SIG-M5 (cell line): ENCODE measurements at places on chromosomes 2 and 18.

DNA sequence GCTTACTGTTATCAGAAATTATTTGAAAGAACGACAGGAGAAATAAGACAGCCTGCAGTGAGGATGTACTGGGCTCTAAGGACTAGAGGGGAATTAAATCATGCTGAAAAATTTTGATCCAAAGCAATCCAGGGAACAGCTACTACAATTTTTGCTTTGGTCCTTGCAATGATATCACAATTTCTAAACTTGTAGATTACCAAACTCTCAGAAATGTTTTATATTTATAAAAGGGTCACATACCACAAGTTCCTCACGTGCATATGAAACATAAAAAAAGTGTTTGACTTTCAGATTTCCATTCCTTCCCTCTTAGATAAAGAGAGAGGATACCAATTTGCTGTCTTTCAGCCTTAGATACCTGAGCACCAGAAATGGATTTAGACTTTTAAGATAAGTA, 261.2 kb downstream of the STK39 start:
- no peak for DNase-seq

DNA sequence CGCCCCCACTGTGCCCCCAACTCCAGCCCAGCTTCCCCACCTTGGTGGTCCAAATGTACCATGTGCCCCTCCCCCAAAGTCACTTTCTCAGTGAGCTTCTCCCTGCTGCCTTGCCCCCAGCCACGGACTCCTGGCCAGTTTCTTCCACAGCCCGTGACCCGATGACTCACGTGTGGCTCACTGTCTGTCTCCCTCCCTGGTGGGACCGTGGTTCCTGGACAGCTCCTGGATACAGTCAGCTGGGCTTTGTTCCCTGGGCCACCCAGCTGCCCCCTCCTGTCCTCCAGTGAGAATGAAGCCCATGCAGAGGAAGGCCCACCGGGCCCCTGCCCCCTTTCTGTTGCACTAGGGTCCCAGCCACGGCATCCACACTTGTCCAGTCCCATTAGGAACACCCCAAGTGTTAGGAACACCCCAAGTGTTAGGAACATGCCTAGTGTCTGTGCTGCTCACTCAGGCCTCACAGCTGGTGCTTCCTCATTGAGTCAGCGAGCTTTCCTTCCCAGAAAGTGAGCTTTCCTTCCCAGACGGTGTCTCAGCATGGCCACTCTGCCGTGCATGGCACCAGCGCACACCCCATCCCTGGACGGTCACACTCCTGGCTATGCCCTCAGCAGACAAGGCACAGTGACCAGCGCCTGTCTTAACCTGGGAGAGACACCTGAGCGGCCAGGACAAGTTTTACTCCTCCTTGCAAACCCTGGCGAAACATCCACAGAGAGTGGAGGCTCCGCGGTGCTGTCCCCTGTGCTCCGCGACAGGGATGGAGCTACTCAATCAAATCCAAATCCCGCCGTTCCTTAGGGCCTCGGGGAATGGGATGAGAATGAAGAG, 44.8 kb upstream of the CTDP1 start:
- DNase-seq, result no peak

DNA sequence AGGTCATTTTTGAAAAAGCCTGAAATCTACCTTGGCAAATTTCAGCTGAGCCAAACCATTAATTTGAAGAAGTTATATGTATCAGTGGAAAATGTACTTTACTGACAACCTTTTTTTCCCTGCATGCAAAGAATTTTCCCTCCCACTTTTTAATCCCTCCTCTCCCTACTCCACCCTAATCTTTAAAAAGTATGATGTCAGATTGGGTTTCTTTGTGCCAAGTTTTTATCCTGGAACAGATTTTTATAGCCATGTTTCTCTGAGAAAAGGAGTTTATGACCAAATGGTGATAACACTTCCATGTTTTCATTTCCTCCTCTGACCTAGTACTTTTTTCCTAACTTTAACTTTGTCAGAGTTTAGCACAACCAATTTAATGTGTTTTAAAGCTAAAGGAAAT, 250.3 kb upstream of the FOSL2 start:
- DNase-seq, result no peak

DNA sequence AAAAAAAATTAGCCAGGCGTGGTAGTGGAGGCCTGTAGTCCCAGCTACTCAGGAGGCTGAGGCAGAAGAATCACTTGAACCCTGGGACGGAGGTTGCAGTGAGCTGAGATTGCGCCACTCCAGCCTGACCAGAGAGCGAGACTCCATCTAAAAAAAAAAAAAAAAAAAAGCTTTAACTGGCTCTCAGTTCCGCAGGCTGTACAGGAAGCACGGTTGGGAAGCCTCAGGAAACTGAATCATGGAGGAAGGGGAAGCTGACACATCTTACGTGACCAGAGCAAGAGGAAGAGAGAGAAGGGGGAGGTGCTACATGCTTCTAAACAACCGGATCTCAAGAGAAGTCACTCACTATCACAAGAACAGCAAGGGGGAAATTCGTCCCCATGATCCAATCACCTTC, 505.6 kb upstream of the SLC8A1 start:
- no peak for DNase-seq

DNA sequence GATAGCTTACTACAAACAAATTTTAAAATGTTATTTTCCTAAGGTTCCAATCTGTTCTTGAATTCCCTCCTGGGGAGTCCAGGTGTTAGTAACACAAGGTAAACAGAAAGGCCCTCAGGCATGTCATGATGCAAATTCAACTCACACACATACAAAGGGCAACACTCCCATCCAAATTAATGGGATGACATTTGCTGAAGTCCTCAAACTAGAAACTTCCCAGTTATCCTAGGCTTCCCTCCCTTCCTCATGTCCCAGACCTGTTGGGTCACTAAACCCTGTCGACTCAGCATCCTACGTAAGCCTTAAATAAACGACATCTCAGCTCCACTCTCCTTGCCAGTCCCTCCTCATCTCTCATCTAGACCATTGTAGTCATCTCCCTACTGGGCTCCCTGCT, 85.1 kb downstream of the GREB1L start:
- DNase-seq, result no peak

- no peak for DNase-seq
Measured at GRCh38 chr2:64025741-64026140, 6.5 kb upstream of the VPS54 start.

DNA sequence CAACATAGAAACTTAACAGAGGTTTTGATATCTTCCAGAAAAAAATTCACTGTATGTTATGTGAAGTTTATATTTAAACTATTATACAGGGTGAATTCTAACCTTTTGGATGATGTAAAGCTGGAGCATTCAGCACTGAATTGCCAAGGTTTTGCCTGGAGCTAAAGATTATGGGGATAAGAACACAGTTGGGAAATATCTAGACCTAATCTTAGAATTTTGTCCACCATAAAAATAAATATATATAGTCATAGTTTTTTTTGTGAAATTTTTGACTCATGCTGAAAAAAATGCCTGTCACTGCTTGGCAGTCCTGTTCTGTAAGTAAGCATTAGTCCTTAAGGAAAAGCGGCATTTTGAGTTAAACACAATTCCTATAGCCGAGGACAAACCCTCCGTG, 339.3 kb upstream of the TMEFF2 start:
- DNase-seq, result no peak

GRCh38 chr18:52936931-52937330, 596.9 kb downstream of the DCC start:
- DNase-seq, result no peak

- no peak for DNase-seq
Measured at GRCh38 chr2:102356741-102357140, 1.1 kb downstream of the IL18R1 start.

DNA sequence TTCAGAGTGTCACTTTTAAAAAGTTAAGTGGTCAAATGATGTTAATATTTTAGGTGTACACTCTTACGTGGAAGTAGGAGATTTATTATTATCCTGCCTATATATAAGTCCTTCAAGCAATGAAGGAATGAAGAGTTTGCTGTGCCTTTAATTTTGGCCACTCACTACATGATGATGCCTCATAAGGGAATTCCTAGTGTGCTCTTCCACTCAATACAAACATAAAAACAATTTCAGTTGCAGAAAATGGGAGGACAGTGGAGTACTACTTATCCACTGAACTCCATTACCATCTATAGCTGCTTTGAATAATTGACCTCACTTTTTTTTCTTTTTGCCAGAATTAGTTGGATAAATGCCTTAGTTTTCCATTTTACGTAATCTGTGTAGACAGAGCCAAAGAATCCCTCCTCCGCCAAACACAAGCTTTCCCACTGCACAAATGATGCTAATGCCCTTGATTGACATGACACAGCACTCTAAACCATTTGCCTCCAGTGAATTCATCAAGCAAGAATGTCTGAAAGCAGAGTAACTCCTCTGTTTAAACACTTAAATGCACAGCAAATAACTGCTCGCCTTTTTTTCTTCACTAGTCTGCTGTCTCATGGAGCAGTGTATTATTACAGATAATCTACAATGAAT, 751.1 kb upstream of the FANCL start:
- DNase-seq, result no peak

DNA sequence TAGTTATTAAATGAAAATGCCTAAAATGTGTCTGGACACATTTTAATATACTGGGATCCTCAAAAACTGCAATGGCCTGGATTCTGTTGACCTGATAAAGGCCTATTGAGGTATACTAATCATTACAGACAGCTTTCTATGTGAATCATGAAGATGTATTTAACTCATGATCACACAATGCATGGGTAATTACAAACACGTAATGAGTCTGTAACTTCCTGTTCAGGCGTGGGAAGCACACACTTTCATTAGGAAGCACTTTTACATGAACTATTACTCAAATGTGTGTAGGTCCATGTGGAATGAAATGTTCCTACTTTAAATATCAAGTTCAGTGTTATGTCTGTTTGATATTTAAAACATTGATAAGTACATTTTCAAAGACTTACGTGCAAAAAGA, 108.7 kb downstream of the NCKAP5 start:
- DNase-seq, result no peak

DNA sequence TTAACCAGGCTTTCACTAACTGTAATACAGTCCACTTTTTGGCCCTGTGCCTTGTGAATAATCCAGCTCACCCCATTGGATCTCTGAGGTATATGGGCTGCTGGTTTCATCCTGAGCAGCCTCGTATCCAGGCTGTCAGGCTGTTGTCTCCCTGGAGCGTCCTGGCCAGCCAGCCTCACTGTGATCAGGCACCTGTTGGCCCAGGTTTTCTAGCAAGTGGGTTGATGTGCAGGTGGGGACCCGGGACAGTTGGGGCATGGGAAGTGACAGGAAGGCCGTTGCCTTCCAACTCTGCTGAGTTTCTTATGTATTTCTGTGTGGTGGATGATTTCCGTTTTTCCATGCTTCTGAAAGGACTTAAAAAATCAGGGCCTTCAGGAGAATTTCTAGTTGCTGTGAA, 132.4 kb downstream of the ACOXL start:
- no peak for DNase-seq

DNA sequence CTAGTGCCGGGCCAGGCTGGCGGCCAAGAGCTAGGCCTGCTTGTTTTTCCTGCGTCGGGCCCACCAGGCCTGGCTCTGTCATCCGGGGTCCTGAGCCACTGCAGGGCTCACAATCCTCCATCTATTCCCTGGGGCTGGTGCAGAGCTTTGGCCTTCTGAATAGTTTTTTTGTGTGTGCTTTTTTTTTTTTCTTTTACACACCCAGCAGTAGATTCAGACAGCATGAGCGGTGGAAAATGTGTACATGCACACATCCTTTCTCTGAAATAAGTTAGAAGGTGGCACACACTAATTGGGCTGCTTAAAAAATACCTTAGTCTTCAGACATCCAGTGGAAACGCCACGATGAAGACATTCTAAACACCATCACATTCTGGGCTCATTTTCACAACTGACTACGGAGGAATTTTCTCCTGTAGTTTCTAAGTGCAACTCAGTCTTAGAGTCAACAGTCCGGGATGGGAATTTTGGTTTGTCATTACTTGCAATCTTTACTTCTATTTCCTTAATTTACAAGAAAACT, 6.1 kb downstream of the ZFP36L2 start:
- DNase-seq, result no peak

GRCh38 chr18:79664525-79665125, 15.0 kb upstream of the CTDP1 start:
- DNase-seq, result no peak

- DNase-seq, result no peak
Measured at GRCh38 chr18:26386441-26386840, 160.2 kb downstream of the TAF4B start.

DNA sequence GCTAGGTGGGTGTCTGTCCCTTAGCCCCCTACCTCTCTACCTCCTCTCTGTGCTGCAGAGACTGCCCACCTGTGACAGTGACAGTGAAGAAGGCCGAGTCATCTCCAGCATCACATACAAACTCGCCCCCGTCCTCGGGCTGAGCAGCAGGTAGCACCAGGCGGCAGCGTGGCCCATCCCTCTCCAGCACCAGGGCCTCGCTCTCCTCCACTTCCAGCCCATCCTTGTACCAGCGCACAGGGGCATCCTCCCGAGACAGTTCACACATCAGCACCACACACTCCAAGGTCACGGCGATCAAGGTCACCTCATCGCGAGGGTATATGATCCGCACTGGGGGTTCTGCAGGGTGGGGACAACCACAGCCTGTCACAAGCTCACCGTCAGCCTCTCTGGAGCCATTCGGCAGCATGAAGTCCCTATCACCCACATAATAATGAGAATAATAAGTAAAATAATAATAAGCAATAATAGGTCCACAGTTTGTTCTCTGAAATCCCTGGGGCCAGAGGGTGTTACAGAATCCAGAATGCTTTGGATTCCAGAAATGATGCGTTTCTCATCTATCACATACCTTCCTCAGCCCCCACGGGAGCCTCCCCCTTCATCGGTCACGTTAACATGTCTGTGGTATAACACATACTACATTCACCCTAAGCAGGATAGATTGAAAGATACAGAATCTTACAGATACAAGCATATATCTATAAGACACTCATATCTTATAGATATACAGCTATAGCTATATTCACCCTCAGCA, 12.0 kb downstream of the OBSL1 start:
- DNase-seq, result no peak

DNA sequence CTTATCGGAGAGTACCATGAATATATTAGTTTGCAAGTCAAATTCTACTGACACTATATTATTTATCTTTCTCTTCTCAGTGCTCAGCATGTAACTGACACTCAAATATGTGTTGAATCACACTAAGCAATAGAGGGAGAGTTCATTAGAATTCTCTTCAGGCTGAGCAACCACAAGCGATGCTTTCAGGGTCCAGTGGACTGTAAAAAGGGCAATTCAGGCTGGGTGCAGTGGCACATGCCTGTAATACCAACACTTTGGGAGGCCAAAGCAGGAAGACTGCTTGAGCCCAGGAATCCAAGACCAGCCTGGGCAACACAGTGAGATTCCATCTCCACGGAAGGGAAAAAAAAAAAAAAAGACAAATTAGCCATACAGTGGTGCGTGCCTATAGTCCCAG, 16.3 kb downstream of the PDE6D start:
- no peak for DNase-seq

DNA sequence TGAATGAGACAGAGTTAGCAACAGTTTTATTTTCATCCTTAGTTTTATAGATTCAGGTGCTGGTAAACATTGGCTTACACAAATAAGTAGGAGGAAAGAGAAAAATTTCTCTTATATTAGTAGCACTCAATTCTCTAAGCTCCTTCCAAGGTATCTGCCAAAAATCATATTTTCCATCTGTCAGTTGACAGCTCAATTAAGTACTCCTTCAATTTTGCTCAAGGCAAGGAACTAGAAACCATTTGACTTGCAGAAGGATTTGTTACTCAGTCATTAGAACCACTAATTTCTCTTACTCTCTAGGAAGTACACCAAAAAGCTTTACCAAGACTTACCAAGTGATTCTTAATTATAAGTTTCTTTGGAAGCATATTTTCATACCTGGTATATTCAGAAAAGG, 101.4 kb upstream of the ATP8B1 start:
- DNase-seq, result no peak

GRCh38 chr18:50814395-50814794, 5.4 kb downstream of the MRO start:
- DNase-seq, result no peak
